Activated T-cell treated with anti-CD3 and anti-CD28 coated beads for 48 hours (primary cell): ENCODE measurements at places on chromosomes 5 and 9.

DNA sequence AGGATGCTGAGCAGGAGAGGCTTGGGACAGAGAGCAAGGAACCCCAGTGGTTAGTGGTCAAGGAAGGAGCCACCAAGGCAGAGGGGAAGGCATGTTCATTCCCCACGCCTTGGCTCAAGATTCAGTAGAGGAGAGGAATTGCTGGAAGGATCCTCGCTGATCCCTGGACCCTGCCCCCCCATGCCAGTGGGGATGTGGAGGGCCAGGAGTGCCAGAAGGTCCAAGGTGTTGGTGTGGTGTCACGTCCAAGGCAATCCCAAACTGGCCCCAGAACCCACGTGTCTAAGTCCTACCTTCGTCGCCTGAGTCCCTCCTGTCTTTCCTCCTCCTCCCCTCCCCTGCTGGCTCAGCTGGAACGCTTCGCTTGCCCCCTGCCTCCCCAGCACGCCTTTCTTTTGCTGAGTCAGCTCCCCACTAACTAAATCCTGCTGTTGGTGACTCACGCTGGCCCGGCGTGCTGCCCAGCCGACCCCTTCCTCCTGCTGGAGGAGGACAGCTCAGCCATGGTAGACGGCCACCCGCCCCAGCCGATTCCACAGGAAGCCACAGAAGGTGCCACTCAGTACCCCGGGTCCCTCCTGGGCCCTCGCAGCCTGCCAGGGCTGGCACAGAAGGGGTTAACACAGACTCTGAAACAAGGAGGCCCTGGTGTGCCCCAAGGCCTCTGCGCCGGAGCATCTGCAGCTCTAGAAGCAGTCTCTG, 37.6 kb upstream of the ORM1 start:
- DNase-seq, result no peak

DNA sequence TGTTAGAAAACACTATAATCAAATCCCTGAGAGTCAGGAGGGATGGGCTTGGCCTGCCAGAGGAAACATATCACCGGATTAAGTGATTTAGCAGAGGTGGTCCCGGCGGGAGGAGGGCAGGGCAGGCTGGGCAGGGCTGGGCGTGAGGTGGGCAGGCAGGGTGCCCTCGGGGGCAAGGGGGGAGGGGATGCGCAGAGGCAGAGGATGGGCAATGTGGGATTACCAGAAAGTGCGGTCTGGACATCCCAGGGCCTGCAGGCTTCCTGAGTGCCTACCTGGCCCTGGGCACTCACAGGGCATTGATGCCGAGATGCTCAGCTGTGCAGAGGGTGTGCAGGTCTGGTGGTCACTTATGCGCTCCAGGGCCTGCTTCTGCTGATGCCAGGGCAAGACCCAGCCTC, 115.2 kb downstream of the ADAMTS2 start:
- no peak for DNase-seq

DNA sequence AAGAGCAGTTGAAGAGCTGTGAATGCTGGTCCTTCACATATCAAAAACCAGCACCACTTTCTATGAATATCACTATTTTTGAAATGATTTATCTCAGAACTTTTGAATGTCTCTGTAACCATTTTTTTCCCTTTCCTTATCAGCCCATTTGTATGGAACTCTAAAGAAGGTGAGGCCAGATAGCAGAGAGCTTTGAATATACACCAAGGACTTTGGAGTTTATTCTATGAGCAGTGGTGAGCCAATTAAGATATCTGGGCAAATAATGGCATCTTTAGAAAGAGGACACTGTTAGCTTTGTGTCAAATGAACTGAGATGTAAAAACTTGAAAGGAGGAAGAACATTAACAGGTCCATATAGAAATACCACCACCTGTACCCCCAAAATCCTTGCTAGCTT, 22.0 kb downstream of the KCTD16 start:
- DNase-seq, result no peak

DNA sequence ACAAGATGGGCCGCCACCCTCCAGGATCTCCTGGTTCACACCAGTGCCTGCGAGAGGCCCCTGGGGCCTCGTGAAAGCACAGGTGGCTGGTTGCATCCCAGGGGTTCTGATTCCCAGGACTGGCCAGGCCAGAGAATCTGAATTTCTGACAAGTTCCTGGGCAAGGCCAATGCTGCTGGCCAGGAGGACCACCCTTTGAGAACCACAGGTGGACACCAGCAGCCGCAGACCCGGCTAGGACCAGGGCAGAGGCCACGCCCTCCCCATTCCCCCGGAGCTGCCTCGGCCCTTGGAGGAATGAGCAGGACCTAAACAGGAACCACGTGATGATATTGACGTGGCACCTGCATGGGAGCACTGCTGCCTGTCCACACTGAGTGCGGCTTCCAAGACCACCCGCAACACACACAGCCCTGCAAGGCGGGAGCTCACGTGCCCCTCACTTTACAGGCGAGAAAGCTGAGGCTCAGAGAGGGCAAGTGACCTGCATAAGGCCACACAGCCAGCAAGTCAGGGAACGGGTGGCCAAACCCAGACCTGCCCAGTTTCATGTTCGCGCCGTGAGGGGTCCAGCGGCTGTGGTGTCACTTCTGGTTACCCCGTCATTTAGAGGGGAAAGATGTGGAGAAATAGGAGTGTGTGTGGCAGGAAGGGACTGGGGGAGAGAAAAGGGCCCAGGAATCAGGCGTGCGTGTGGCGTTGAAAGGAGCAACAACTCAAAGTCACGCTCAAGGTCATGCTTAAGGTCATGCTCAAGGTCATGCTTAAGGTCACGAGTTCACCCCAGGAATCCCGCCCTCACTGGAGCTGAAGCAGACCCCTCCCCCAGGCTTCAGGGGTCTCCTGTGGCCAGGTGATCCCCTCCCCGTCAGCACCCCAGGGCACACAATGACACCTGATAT, 105.9 kb upstream of the IER5L start:
- no peak for DNase-seq

DNA sequence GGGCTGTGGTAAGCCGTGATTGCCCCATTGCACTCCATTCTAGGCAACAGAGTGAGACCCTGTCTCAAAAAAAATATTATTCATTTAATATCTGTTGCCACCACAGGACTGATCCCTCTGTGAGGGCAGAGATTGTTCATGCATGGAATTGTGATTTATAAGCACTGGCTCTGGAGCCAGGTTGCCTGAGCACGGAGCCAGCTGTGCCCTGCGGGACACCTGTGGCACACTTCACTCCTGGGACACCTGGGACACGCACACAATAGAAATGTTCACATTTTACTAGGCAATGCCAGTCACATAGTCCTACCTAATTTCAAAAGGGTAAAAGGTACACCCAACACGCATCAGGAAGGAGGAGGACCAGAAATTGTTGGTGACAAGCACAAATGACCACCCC, 83.0 kb upstream of the GABRP start:
- DNase-seq, result no peak

DNA sequence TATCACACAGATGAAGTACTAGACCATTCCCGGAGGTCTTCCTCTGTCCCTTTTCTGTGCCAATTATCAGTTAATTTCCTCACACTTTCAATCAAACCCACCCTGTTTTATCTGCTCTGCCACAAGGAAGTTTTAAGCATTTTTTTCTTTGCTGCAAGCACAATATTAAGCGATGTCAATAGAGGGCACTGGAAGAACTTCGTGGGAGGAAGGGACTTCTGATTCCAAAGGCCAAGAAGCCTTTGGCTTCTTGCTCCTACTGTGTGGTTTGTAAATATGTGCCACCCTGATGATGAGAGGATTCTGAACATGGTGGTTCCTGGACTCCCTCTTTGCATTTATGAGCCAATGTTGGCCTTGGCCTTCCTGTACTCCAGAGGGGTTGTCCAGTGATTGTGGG, 1712.5 kb upstream of the C9orf72 start:
- no peak for DNase-seq

DNA sequence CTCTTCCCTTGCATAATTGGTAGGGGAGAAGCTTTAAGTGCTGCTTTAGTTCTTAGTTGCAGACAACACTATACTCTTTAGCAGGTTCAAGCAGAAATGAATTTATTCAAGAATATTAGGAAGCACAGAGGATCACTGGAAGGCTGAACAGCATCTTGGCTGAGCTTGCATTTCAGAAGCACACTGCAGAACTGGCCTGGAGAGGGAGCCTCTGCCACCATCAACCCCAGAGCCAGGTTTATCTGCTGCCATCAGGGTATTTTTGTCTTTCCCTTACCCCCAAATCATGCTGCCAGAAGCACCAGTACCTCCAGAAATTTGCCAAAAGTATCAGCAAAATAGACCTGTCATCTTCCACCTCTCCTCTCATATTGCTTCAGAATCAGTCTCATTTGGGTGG, 440.7 kb downstream of the DMAC1 start:
- DNase-seq, result no peak

GRCh38 chr5:66354422-66354821, 210.3 kb downstream of the SREK1 start:
- DNase-seq, result no peak

DNA sequence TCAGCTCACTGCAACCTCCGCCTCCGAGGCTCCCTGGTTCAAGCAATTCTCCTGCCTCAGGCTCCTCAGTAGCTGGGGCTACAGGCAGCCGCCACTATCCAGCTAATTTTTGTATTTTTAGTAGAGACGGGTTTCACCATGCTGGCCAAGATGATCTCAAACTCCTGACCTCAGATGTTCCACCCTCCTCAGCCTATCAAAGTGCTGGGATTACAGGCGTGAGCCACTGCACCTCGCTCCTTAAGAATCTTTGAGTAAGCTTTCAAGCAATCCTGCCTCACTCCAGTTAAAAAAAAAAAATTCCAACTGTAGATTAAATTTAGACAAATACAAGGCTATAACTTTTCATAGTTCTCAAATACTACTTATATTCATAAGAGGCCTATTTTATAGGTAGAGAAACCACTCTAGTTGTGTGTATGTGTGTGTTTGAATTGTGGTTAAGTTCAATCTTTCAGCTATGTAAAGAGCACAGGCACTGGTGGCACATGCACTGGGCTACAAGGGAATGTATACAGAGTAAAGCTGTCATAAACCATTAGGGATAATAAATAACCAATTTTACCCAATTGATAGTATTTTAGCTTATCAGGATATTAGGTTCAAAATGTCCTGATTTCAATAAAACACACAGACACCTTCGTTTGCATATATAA, 50.6 kb upstream of the RAPGEF6 start:
- no peak for DNase-seq

GRCh38 chr9:25677301-25678146, 720 bp downstream of the TUSC1 start:
- DNase-seq, result peak; percentile 1

DNA sequence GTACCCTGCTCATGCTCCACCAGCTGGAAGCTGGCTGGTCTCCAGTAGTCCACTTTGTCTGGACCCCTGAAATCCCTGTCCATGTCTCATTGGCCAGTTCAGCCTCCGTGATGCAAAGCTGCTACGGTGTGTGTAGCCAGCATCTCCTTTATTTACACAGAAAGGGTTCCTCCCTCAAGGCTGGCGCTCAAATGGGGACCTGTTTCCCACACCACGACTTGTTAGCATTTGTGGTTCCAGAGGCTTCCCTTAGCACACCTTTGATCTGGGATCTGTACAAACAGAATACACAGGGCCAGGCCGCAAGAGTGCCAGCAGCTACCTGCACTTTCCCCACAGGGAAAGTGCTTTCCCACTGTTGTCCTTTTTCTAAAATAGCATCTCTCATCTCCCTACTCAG, 5.7 kb upstream of the SMU1 start:
- DNase-seq, result no peak

- DNase-seq, result no peak
Observed at GRCh38 chr9:127336506-127337352, 60.2 kb upstream of the SLC2A8 start.

- DNase-seq, result no peak
Observed at GRCh38 chr9:137303151-137303892, 1.3 kb upstream of the NRARP start.

GRCh38 chr5:72160329-72160728, 53.1 kb downstream of the MAP1B start:
- DNase-seq, result no peak

GRCh38 chr5:160445132-160445531, 23.5 kb downstream of the PTTG1 start:
- DNase-seq, result no peak

- DNase-seq, result no peak
Observed at GRCh38 chr5:82396871-82397514, 118.8 kb upstream of the RPS23 start.

- DNase-seq, result peak; percentile 1
Observed at GRCh38 chr5:78757269-78758053, 108.9 kb upstream of the LHFPL2 start.

- DNase-seq, result no peak
Observed at GRCh38 chr5:174616036-174616435, 108.3 kb upstream of the MSX2 start.

- no peak for DNase-seq
Observed at GRCh38 chr9:69444021-69444420, 119.0 kb downstream of the ENTREP1 start.

DNA sequence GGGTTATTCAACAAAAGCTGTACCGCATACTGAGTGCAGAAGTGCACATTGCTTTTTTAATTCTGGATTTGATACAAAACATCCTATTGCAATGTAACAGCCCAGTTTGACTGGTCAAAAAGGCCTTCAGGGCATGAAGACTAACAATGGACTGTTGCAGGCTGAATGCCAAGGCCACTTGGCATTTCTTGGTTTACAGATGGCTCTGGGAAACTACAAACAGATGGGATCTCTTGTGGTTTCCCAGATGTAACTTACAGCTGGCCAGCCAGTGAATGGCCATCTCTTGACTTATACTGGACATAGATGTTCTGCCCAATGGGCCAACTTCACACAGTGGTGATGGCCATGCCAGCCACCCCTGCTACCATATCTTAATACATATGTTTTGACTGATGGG, 36.8 kb downstream of the UGT3A2 start:
- no peak for DNase-seq

DNA sequence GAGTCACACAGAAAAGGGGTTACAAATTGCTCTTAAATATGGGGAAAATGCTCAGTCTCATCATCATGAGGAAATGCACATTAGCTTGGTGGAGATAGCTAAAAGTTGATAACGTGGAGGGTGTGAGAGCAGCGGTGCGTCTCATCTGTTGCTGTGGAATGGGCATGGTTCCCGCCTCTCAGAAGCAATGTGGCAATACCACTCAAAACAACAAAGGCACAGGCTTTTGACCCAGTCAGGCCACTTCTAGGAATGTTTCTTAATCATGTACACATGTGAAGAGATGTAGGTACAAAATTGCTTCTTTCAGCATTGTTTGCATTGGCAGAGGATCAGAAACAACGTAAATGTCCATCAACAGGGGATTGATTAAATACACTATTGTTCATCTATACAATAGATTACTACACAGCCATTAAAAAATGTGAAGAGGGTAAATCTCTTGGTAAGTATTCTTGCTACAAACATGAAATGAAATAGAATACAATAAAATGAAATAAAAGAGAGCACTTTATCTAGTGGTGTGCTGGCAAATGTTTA, 212.6 kb upstream of the MSX2 start:
- DNase-seq, result no peak
